GM13976 (cell line): ENCODE measurements at places on chromosomes 11 and 22.

- DNase-seq = no peak
These were observed 37.6 kb downstream of the GAB4 start for GRCh38 chr22:16970446-16970845.

- DNase-seq = no peak
These were observed 631.5 kb downstream of the METTL15 start for GRCh38 chr11:28739489-28740280.

- DNase-seq = no peak
These were observed 4.6 kb downstream of the B4GALNT4 start for GRCh38 chr11:373716-374551.

DNA sequence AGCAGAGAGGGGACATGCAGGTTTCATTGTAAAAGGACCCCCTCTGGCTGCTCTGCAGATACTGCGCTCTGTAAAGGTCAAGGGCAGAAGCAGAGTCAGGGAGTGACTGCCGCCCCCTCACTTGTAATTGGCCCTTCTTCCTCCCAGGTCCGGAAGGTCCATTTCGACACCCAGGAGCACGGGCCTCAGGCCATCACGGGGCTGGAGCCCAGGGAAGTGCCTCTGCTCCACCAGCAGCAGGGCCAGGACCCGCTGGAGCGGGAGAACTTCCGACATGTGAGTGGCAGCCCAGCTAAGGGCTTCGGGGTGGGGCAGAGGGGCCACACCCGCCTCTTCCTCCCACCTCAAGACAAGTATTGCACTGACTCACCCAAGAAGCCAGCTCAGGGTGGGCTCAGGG, 24.0 kb upstream of the LRRC10B start:
- no peak for DNase-seq

GRCh38 chr11:65210748-65211147, 29.0 kb downstream of the CAPN1 start:
- DNase-seq = no peak
